Stimulated activated naive CD4-positive, alpha-beta T cell treated with Interleukin-2 at 50 U/mL for 16 hours (primary cell): ENCODE measurements at places on chromosomes 3 and 15.

GRCh38 chr15:49900903-49901235 is 218.2 kb downstream of the ATP8B4 start:
- no peak for DNase-seq

GRCh38 chr3:52886049-52886730 is 11.2 kb downstream of the STIMATE start:
- DNase-seq: no peak

DNA sequence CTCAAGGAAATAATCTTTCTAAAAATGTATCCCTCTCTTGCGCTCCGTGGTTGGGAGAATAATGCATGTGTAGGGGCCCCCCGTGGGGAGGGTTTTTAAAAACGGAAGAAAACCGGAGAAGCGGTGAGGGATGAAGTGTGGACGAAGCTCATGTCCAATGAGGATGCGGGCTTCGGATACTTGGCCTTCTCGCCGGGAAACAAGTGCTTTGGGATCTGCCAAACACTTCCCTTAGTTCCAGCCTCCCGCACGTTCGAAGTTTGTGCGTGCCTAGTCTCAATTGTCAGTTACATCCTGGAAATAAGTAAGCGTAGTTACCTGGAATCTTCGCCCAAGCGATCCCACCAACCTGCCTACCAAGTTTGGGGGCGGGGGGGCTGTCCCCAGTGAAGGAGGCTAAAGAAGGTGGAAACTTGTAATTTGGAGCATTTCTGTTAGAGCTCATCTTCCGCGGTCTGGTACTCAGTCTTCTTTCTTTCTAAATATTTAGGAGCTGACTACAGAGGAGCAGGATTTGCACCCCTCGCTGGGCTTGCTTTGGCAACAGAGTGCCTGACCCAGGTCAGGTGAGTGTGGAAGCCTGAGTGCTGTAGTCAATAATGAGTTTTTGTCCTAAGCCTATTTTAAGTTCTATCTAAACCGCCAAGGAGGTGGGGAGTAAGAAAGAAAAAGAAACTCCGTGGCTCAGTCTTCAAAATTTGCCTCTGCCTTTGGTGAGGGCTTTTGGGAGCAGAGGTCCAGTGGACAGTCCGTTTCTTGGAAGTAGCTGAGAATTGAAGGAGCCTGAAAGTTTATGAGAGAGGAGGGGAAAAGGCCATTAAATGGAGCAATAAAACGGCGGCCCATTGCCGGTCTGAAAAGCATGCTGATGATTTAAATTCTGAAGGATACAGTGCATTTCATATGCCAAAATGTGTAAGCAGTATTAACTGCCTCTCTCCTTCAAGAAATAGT is 1.1 kb downstream of the ITPR1 start:
- DNase-seq: no peak

DNA sequence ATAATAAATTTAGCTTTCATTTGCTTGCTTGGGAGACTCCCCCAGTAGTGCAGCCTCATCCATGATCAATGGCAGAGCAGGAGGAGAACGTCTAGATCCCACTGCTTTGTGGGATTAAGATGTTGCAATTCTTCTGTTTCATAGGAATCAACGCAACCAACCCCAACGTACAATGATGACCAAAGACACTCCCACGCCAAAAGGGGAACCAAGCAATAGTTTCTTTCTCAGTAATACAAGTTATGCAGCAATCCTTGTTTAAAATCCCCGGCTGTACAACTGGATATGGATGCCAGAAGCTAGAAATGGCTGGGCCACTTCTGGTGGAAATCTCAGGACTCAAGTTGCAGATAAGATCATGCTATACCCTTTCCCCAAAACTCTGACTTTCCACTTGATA is 411.2 kb downstream of the VPS13C start:
- DNase-seq: no peak

DNA sequence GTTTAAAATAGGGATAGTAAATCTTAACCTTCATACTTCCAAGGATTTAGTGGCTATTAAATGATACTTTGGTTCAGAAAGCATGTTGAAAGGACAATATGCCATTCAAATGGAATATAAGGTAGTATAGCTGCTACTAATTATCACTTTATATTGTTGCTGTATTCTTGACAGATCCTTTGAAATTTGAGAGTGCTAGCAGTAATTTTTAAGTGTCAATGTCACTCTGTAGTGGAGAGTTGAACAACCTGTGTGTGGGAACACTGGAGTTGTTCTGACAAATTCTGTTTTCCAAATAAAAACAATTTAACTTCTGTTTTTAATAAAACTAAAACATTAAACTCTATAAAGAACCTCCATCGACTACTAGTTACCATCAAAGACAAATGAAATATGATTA is 565.7 kb downstream of the FGF12 start:
- no peak for DNase-seq

DNA sequence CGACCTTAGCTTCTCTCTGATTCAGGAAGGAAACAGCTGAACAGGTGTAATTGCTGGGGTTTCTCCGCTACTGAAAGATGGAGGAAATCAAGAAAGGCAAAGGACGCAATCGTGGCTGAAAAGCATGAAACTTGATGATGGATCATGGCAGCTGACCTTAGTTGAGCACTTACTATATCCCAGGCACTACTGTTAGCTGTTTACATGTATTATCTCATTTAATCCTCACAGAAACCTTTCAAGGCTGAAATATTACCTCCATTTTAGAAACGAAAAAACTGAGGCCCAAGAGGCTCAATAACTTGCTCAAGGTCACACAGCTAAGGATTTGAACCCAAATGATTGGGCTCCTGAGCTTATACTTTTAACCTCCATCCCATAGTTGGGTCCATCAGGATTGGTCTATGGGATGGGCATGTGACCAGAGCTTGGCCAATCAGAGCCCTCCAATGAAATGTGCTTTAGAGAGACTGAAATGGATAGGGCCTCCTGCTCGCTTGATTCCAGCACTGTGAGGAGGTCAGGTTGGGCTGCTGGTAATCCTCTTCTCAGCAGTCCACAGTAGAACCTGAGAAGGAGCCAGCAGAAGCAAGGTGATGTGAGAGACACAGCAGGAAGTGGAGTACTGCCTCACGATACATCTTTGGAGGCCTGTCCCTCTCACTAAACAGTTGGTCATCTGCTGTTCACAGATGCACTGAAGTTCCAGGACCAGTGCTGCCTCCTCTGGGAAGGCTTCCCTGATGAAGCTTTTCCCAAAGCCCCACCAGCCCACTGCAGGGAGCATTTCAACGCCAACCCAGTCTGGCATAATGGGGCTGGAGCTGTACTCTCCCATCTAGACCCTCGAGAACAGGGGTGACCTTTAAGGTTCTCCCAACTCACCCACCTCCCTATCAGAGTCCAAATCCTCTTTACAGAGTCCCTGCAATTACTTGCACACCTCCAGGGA is 10.4 kb downstream of the CLN6 start:
- no peak for DNase-seq

GRCh38 chr3:158261371-158261991 is 151.6 kb downstream of the RSRC1 start:
- no peak for DNase-seq

- no peak for DNase-seq
These were observed 915 bp upstream of the CALML4 start for GRCh38 chr15:68205954-68206539.

GRCh38 chr15:75229191-75230015 is 27.7 kb downstream of the C15orf39 start:
- DNase-seq: no peak

DNA sequence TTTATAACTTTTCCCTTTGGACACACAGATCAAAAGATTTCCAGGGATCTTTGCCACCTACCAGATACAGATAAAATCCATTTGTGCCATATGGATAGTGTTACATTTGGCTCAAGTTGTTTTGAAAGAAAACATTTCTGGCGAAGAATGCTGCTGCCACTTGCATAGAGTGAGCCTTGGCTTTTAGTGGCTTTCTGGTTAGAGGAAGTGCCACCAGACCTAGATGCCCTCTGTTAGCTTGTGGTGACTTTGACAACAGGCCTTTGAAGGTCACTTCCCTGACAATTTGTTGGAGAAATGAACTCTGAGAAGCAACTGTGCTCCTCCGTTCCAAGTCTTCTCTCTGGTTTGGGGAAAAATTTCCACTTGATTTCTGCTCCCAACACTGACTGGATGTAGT is 158.0 kb downstream of the CHST2 start:
- no peak for DNase-seq

DNA sequence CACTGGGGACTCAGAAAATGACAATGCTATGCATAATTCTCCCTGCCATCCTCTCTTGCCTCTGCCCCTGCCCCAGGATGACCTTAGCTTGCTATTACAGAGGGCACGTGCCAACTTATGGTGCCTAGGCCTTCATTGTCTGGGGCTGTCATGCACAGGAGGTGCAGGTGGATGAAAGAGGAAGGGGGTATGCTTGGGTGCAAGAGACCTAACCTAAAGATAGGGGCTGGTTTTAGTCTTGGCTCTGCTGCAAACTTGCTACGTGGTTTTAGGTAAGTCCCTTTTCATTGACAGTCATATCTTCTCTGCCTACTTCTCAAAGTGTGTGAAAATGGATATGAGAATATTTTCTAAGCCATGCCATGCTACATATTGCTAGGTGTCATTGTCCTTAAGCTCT is 161.3 kb downstream of the EPHB1 start:
- DNase-seq: no peak

DNA sequence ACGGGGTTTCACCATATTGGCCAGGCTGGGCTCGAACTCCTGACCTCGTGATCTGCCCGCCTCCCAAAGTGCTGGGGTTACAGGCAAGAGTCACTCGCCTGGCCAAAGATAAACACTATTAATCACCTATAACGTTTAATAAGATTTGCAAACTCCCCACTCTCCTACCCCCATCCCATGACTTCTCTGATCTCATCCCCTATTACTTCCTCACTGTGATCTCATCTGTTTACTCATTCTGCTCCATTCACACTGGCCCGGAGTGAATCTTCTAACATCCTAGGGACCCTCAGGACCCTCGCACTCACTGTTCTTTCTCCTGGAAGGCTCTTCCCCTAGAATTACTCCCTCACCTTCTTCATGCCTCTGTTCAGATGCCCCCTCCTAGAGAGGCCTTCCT is 78.9 kb downstream of the DGKG start:
- DNase-seq: no peak

DNA sequence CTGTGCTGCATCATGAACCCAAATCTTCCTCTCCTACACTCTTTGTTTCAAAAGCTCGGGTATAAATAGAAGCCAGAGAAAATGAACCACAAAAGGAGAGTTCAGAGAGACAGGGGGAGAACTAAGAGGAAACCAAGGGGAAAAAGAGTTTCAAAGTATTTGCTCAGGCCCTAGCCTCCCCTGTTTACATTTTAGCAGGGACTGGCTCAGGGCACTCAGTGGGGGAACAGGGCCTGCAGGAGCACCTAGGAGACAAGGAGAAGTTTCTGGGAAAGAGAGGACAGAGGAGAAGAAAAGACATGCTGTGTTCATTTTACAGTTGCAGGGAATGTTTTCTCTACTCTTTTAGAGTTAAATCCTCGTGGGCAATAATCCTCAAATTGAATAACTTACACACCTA is 8.5 kb upstream of the IL17RD start:
- no peak for DNase-seq

GRCh38 chr3:112676659-112677234 is 35.8 kb upstream of the CCDC80 start:
- peak; percentile 92 for DNase-seq

GRCh38 chr3:151210676-151211381 is 7.8 kb upstream of the GPR171 start:
- DNase-seq: no peak

DNA sequence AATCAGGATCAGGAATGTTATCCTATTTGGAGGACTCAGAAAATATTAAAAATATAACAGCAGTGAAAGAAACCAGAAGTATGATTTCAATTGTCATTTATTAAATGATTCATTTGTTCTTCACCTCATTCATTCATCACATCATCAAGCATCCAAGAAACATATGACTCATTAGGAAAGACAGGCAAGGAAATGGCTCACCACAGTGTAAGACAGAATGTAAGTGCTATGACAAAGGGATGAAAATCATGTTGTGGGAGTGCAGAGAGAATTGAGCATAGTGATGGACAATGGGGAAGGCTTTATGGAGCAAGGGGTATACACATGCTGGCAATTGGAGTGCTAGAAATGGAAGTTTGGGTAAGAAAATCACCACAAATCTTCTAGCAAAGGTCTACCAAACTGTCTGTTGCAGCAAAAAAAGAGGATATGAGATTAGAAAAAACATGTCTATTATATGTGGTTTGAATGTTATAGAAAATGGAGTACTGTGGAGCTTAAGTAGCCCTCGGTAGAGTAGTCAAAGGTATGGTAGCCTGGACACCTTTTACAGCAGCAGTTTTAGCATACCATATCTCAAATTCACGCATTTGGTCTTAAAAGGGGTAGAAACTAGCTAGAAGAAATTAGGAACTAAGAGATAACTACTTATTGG is 111.1 kb upstream of the GPR149 start:
- DNase-seq: no peak

DNA sequence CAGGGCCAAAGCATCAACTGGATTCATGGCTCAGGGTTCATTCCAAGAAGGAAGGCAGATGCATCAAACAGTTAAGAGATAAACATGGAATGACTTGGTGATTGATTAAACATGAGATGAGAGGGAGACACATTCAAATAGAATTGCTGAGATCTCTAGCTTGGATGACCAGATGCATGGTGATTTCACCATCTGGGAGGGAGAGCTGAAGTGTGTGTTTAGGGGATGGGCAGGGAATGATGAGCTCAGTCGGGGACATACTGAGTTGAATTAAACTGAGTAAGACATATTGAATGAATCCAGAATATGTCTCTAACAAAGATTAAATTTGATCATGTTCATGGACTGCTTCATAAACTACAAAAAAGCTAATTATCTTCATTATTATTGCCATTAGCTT is 35.5 kb downstream of the CADPS start:
- no peak for DNase-seq

DNA sequence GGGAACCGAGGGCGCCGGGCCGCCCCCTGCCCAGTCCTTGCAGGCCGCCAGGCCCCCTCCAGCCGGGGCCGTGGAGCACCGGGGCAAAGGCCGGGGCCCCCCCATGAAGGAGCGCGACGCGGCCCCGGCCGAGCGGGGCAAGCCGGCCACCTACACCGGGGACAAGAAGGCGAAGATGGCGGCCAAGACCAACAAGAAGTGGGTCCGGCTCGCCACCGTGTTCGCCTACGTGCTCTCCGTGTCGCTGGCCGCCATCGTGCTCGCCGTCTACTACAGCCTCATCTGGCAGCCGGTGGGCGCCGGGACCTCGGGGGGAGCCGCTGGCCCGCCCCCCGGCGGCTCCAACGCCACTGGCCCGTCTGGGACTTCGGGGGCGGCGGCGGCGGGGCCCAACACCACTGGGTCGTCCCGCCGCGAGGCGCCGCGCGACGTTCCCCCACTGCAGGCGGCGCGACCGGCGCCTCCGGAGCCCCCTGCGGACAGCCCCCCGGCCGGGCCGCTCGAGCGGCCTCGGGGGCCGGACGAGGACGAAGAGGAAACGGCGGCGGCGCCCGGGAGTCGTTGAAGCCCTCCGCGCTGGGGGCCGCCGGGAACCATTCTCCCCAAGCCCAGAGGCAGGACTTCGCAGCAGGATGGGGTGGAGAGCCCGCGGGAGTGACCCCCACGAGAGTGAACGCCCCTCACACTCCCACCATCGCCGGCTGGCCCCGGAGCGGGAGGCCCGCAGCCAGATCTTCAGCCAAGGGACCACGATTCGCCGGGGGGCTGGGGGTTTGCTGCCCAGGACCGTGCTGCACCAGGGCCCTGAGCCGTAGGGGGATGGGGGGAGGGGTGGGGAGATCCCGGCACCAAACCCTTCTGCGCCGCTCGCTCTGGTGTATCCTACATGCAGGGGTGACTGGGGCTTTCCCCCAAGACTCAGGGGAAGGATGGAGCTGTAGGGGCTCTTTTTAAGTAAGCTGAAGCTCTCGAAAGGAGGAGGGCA is 753 bp downstream of the INAFM2 start:
- no peak for DNase-seq
